ENCODE measurements at places on chromosomes 1 and 21.

DNA sequence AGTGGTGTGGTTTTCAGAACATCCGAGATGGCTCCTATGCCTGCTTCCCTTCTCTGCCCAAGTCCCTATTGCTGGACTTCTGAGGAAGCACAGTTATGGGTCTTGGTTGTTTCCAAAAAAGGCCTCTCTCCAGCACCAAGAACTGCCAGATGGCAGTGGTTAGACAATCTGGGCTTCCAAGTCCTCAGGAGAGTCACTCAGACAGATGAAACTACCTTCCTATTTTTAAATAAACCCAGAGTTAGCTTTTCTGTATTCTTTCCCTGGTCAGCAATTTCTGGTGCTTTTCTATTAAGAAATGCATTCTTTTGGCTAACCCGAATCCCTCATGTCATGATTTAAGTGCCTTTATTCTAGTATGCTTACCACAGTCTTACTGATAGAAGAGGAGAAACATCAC lies 245.9 kb downstream of the PRDM2 start:
- no peaks in the 10 kb centered on the region for H3K4me1 ChIP-seq
- no peak overlapping the region for H3K4me3 ChIP-seq
- no peak for DNase-seq
- H3K27ac ChIP-seq: no peak overlapping the region

DNA sequence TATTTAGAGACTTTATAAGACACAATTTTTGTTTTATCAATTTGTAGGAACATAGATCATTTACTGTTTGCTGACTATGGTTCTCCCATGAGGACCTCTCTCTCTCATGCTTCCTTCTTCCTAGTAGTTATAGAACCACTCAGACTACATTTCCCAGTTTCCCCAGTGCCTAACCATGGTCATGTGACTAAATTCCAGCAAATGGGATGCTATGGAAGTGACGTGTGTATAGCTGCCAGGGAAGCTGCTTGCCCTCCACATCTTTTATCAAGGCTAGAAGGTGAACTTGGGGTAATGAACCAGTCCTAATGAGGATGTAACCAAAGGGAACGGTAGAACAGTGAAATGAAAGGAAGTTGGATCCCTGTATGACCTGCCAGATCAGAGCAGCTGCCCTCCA lies 184.0 kb downstream of the MIS18A start:
- H3K4me1 ChIP-seq: no peaks in the 10 kb centered on the region
- DNase-seq: no peak
- no peak overlapping the region for H3K27ac ChIP-seq
- no peaks in the 10 kb centered on the region for H3K36me3 ChIP-seq

GRCh38 chr1:41799723-41800122 lies 119.0 kb downstream of the HIVEP3 start:
- no peaks in the 10 kb centered on the region for H3K27me3 ChIP-seq
- no peak for DNase-seq
- no peaks in the 10 kb centered on the region for H3K36me3 ChIP-seq

DNA sequence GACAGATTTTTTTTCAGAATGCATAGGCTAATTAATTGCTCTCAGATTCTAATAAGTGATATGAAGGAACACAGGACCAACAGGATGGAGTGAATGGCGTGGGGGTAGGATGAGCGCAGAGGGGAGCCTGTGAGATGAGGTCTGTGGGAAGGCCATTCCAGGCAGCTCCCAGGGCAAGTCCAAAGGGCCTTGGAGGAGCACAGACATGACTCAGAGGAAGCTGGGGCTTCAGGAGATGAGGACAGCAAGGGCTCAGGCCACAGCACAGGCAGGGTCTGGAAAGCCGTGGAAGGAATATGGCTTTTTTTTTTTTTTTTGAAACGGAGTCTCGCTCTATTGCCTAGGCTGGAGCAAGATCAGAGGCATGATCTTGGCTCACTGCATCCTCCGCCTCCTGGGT lies 35.1 kb downstream of the FMN2 start:
- H3K27me3 ChIP-seq: peaks cover 3% of the 10 kb centered on the region
- no peaks in the 10 kb centered on the region for H3K36me3 ChIP-seq
- no peak overlapping the region for H3K27ac ChIP-seq
- no peak for DNase-seq
- no peak overlapping the region for H3K4me3 ChIP-seq

- H3K27ac ChIP-seq: peak overlapping the region; percentile 97
- peak; percentile 67 for DNase-seq
- H3K36me3 ChIP-seq: no peaks in the 10 kb centered on the region
- peaks cover 34% of the 10 kb centered on the region for H3K4me1 ChIP-seq
- peak overlapping the region; percentile 54 for H3K4me3 ChIP-seq
Observed at GRCh38 chr1:20486457-20487235, 636 bp upstream of the CAMK2N1 start.

- H3K4me1 ChIP-seq: peaks cover 24% of the 10 kb centered on the region
- no peak overlapping the region for H3K4me3 ChIP-seq
- H3K27ac ChIP-seq: no peak overlapping the region
- H3K27me3 ChIP-seq: no peaks in the 10 kb centered on the region
- DNase-seq: no peak
- H3K36me3 ChIP-seq: no peaks in the 10 kb centered on the region
Observed at GRCh38 chr1:40917995-40918711, 56.0 kb upstream of the CITED4 start.

DNA sequence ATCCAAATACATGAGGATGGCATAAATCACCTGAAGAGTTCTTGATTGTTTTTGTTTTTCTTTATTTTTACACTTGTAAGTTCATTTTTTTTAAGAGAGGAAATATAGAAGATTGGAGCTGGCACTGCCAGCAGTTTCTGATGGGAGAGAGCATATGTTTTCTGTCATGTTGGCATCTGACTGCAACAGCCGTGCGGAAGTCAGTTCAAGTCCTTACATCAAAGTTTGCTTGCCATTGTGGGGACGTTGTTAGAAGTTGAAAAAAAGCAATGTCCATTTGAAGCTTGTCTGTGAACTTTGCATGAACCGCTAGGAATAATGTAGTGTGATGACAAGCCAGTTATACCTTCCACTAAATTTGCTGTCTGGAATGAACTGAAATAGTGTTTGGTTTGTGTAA lies 126.5 kb upstream of the USH2A start:
- H3K36me3 ChIP-seq: no peaks in the 10 kb centered on the region
- H3K27ac ChIP-seq: no peak overlapping the region
- no peak overlapping the region for H3K4me3 ChIP-seq
- DNase-seq: no peak
- no peaks in the 10 kb centered on the region for H3K27me3 ChIP-seq

- DNase-seq: no peak
- peaks cover 3% of the 10 kb centered on the region for H3K27me3 ChIP-seq
- H3K4me3 ChIP-seq: no peak overlapping the region
- H3K4me1 ChIP-seq: no peaks in the 10 kb centered on the region
- no peaks in the 10 kb centered on the region for H3K36me3 ChIP-seq
Observed at GRCh38 chr1:6111571-6111970, 65.9 kb downstream of the KCNAB2 start.

GRCh38 chr1:162943622-162944021 lies 82.6 kb upstream of the CCDC190 start:
- no peak overlapping the region for H3K27ac ChIP-seq
- H3K4me3 ChIP-seq: no peak overlapping the region
- no peaks in the 10 kb centered on the region for H3K27me3 ChIP-seq
- H3K36me3 ChIP-seq: no peaks in the 10 kb centered on the region

DNA sequence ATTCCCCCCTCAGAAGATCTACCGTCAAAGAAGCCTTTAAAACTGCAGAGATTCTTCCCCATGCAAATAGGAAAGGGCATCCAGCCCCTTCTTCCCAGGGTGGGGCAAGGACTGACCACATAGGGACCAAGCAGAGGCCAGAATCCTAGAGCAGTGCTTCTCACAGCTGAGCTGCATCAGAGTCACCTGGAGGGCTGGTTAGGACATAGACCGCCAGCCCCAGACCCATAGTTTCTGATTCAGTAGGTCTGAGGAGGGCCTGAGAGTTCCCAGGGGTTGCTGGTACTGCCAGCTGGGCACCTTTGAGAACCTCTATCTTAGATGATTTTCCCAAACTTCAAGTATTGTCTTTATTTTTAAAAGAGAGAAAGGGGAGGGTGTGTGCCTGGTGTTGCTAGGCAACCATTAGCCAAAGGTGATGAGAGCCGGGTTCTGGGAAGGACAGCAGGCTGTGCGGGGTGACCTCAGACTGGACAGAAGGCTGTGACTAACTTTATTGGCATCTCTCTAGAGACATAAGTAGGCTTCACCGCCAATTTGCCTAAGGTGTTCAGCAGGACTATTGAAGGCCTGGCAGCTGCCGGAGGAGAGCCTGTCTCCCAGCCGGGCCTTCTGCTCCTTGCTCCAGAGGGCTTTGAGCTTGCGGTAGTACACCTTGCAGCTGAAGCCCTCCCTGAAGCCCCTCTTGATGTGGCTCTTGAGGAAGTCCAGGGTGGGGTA lies 3.0 kb downstream of the SPATA46 start:
- peak overlapping the region; percentile 11 for H3K27ac ChIP-seq
- peaks cover 2% of the 10 kb centered on the region for H3K36me3 ChIP-seq
- peaks cover 40% of the 10 kb centered on the region for H3K4me1 ChIP-seq
- H3K4me3 ChIP-seq: no peak overlapping the region
- no peaks in the 10 kb centered on the region for H3K27me3 ChIP-seq

GRCh38 chr1:78339490-78339889 lies 151.3 kb upstream of the PTGFR start:
- no peaks in the 10 kb centered on the region for H3K4me1 ChIP-seq
- no peak overlapping the region for H3K4me3 ChIP-seq
- no peak for DNase-seq
- no peaks in the 10 kb centered on the region for H3K27me3 ChIP-seq
- no peaks in the 10 kb centered on the region for H3K36me3 ChIP-seq

DNA sequence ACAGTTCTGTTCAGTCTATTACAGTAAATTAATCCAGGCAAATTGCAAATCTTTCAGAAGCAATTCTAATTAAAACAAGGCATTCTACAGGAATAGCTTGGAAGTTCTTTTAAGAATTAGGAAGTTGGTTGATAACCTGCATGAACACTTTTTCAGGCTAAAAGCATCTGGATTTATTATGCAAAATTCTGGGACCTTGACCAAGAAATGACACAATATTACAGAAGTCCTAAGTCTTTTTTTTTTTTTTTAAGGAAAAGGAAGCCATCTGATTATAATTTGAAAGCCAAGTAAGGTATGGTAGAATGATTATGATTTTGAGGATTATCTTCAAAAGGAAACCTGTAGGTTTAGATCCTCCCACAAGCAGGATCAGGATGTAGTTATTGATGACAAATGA lies 74.7 kb upstream of the KCNK2 start:
- H3K27ac ChIP-seq: no peak overlapping the region
- H3K4me1 ChIP-seq: no peaks in the 10 kb centered on the region
- H3K4me3 ChIP-seq: no peak overlapping the region
- no peaks in the 10 kb centered on the region for H3K27me3 ChIP-seq
- DNase-seq: no peak
- H3K36me3 ChIP-seq: no peaks in the 10 kb centered on the region

- no peaks in the 10 kb centered on the region for H3K4me1 ChIP-seq
- H3K27me3 ChIP-seq: no peaks in the 10 kb centered on the region
- peaks cover 13% of the 10 kb centered on the region for H3K36me3 ChIP-seq
- H3K27ac ChIP-seq: no peak overlapping the region
- DNase-seq: no peak
Observed at GRCh38 chr1:1730870-1731269, 6.7 kb upstream of the CDK11A start.

DNA sequence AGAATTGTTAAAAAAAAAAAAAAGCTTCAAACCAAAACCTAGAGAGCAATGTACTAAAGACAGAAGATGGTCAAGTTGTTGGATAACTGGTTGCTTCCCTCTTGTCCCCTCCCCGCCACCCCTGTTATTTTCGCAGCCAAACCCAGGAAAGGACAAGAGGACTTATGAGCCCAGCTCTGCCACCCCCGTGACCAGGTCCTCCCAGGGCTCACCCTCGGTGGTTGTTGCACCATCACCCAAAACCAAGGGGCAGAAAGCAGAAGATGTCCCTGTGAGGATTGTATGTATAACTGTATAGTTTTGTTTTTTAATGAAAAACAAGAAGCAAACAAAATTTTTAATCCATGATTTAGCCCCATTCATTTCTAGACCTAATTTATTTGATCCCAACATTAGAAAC lies 69.4 kb downstream of the VPS26C start:
- DNase-seq: no peak
- peaks cover 45% of the 10 kb centered on the region for H3K36me3 ChIP-seq
- H3K4me1 ChIP-seq: no peaks in the 10 kb centered on the region

GRCh38 chr1:151059109-151060006 lies at the start of gene CDC42SE1:
CDC42SE1 (minus strand) TSS chr1:151059622; CDS start chr1:151055730, 3,892 bp downstream.
- peaks cover 27% of the 10 kb centered on the region for H3K4me1 ChIP-seq
- peak; percentile 81 for DNase-seq
- H3K27ac ChIP-seq: peak within 1 kb of the TSS; percentile 94
- peak within 1 kb of the TSS; percentile 68 for H3K4me3 ChIP-seq

- no peaks in the 10 kb centered on the region for H3K4me1 ChIP-seq
- no peak overlapping the region for H3K4me3 ChIP-seq
- no peak for DNase-seq
- H3K27me3 ChIP-seq: no peaks in the 10 kb centered on the region
Observed at GRCh38 chr21:18147678-18148077, 97.0 kb upstream of the CHODL start.

DNA sequence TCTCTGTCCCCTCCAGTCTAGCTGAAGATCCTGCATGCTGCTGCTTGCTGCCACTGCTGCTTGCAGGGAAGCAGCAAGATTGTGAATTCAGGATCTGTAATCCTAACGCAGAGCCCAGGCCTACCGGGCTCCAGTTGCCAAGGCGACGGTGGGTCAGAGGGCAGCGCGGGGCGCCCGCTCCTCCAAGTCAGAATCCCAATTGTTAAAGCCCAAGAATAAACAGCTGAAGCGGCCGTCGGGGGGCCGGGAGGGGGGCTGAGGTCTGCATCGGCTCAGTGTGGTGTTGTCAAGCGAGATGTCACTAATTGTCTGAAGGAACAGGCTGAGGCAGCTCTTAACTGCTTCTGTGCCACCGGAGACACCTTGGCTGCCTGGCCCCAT lies 36.8 kb downstream of the AHDC1 start:
- H3K27ac ChIP-seq: no peak overlapping the region
- no peak for DNase-seq

GRCh38 chr1:107965110-107965991 lies at the start of gene VAV3:
VAV3 (minus strand) TSS chr1:107965180; CDS start chr1:107964869, 311 bp downstream.
- H3K27me3 ChIP-seq: no peaks in the 10 kb centered on the region
- H3K36me3 ChIP-seq: no peaks in the 10 kb centered on the region
- peak within 1 kb of the TSS; percentile 58 for H3K4me3 ChIP-seq
- peak within 1 kb of the TSS; percentile 86 for H3K27ac ChIP-seq
- peaks cover 6% of the 10 kb centered on the region for H3K4me1 ChIP-seq
- peak; percentile 63 for DNase-seq

GRCh38 chr1:53550201-53550741 lies 91.1 kb downstream of the DMRTB1 start:
- DNase-seq: no peak
- no peaks in the 10 kb centered on the region for H3K36me3 ChIP-seq
- H3K4me1 ChIP-seq: no peaks in the 10 kb centered on the region
- H3K4me3 ChIP-seq: no peak overlapping the region
- H3K27ac ChIP-seq: no peak overlapping the region

DNA sequence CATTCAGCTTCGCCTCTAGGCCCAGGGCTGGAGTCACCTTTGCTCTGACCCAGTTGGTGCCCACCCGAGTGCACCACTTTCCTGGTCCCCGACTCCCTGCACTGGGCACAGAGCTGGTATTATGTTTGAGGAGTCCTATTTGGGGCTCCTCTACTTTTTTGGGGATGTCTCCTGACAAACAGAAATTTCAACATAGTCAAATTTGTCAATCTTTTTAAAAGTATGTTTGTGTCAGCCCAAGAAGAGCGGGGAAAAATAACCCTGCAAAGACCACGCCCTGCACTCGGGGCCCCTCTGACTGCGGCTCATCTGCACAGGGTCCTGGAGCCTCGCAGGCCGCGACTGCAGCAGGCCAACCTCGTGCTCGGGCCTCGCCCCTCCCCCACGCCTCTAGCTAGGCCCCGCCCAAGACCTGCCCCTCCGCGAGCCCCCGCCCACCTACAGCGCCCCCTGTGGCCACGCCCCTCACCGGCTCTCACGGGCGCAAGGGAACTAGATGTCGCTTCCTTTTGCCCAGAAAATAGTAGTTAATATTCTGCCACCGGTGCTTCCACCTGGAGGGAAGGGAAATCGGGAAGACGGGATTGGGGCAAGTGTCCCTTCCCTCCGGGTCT lies 11.4 kb downstream of the FAM229A start:
- peak; percentile 82 for DNase-seq
- H3K27ac ChIP-seq: peak overlapping the region; percentile 91
- H3K36me3 ChIP-seq: no peaks in the 10 kb centered on the region
